ENCODE measurements at places on chromosomes 13 and 19.

- no peak for DNase-seq
These were observed 66.5 kb downstream of the SIAH3 start for GRCh38 chr13:45784755-45785675.

GRCh38 chr13:98650396-98651107, 73.6 kb upstream of the STK24 start:
- no peak for DNase-seq

GRCh38 chr13:27977476-27978300, 8.6 kb upstream of the CDX2 start:
- DNase-seq: no peak

DNA sequence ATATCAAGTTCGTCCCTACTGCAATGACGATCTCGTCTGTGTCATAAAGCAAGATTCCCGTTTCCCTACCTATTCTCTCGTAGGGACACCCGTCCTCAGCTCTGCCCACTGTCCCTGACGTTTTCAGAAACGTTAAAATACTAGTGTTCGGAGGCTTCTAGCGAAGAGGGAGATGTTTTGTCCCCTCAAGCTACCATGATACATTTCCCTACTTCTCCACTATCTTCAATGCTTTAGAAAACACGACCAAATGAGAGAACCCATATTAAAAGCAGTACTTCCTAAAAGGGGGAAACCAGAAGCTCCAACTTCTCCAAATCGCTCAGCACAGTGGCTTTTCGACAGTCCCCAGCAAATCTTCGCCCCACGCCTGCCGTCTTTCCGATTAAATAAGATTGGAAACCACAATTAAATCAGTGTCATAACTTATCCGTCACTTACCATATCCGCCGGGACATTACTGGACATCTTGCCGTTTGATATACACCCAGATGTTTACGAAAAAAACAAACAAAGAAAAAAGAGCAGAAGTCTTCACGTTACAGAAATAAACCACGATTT, 1.3 kb downstream of the UBL3 start:
- DNase-seq: no peak

- DNase-seq: no peak
These were observed 4.7 kb downstream of the PNMA8A start for GRCh38 chr19:46466536-46467196.

- DNase-seq: no peak
These were observed 119.1 kb downstream of the KLF12 start for GRCh38 chr13:74015137-74015536.

GRCh38 chr13:25657157-25657556, 285.4 kb downstream of the ATP8A2 start:
- no peak for DNase-seq

DNA sequence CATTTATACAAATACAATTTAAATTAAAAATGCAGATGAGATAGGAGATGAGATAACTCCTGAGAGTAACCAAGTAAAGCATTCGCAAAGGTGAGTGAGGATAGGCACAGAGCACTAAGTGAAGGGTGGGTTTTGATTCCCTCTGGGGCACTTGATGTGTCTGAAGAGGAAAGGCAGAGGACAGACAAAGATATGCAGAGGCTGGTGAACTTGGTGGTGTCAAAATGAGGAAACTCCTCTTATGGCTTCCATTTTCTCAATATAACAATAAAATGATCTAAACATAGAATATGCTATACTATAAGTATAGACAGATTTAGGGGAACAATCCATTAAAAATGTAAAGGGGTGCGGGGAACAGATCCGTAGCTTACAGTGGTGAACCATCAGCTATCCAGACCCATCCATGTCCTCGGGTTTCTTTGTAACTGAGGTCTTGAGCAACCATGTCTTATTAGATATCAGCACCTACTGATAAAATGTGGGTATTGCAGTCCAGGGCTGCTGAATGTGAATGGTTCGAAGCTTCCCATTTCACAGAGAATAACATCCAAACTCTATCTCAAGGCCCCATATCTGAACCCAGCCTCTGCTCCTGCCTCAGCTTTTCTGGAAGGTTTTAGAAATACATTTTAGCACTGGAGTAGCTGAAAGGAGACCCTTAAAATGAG, 73.9 kb upstream of the SLC10A2 start:
- DNase-seq: no peak

- DNase-seq: no peak
These were observed 261.8 kb downstream of the DLEU7 start for GRCh38 chr13:50581586-50582196.

- DNase-seq: no peak
These were observed 44.9 kb downstream of the ZNF823 start for GRCh38 chr19:11693505-11694499.

- no peak for DNase-seq
These were observed 940.4 kb upstream of the SLC10A2 start for GRCh38 chr13:104006625-104007075.

DNA sequence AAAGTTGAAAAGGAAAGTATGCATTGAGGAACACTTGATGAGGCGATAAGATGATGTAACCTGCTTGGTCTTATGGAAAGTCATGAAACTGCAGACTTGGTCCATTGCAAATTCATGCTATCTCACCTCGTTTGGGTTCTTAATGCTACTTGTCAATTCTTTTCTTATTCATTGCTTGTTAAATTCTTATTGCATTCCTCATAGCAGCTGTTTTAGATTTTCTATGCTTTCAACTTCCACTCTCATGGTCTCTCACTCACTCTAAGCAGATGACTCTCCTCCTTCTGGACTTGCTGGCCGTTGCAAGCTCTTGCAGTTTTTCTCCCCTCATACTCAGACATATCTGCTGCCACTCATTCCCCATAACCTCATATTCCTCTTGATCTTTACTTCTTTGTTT, 67.8 kb upstream of the CSNK1A1L start:
- DNase-seq: no peak

DNA sequence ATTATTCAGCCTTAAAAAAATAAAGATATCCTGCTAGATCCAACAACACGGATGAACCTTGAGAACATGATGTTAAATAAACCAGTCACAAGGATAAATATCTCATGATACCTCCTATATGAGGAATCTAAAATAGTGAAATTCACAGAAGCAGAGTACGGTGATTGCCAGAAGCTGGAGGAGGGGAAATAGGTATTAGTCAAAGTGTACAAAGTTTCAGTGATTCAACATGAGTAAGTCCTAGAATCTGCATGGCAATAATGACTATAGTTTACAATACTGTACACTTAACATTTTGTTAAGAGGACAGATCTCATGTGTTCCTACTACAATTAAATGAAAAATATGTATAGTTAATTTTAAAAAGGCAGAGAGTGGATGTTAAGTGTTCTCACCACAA, 206.6 kb upstream of the SLC10A2 start:
- no peak for DNase-seq

GRCh38 chr13:29490561-29490885, 105.0 kb downstream of the SLC7A1 start:
- DNase-seq: no peak

GRCh38 chr19:17391371-17392151, 2.4 kb downstream of the CCDC194 start:
- DNase-seq: no peak

GRCh38 chr13:26784704-26785639, 24.4 kb upstream of the GPR12 start:
- DNase-seq: no peak

GRCh38 chr13:28659621-28659970, 666 bp downstream of the POMP start:
- DNase-seq: no peak

DNA sequence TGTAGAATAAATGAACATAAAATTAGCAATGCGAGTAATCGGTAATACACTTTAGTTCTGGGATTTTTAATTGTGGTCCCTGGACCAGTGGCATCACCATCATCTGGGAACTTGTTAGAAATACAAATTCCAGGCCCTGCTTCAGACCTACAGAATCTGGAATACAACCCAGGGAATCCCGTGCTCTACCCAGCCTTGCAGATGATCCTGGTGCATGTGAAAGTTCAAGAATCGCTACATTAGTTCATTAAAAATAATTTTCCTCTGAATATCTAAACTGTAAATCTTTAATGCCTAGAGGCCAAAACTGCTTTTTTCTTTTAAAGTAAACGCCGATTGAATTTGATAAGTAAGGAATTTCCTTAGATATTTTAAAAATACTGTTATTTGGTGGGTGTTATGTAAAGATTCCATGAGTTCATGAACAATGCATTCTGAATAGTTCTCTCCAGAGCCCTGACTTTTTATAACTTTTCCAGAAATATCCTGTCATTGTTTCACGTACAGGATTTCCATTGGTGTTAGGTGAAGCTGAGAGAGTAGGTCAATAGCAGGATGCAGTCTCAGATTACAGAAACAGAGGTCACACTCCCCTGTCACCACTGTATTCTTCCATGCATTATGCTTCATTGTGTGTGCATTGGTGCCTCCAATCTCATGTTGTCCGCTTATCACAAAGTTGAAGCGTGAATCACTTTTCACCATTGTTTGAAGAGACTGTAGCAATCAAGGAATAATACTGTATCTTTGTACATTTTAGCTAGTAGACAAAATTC, 596.5 kb upstream of the KLF12 start:
- DNase-seq: no peak

DNA sequence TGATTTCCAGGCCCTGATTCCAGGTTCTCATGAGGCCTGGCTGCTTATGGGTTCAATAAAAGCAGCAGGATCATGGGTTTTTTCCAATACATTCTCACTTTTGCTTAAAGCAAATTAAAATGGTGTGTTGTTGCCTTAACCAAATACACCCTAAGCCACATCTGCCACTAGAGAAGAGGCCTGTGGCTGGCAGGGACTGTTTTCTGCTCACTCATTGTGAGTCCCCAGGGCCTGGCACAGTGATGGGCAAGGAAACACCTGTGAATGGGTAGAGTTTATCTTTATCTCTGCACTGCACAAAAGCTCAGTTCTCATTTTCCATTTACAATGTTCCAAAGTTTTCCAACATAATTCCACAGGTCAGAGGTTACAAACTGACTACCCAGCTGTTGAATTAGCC, 726.0 kb downstream of the UQCRFS1 start:
- no peak for DNase-seq

- DNase-seq: no peak
These were observed 187.4 kb downstream of the SUCLA2 start for GRCh38 chr13:47813718-47814117.

- no peak for DNase-seq
These were observed 160.9 kb downstream of the TBC1D4 start for GRCh38 chr13:75321084-75321483.

GRCh38 chr13:75216038-75216437, 265.9 kb downstream of the TBC1D4 start:
- no peak for DNase-seq

DNA sequence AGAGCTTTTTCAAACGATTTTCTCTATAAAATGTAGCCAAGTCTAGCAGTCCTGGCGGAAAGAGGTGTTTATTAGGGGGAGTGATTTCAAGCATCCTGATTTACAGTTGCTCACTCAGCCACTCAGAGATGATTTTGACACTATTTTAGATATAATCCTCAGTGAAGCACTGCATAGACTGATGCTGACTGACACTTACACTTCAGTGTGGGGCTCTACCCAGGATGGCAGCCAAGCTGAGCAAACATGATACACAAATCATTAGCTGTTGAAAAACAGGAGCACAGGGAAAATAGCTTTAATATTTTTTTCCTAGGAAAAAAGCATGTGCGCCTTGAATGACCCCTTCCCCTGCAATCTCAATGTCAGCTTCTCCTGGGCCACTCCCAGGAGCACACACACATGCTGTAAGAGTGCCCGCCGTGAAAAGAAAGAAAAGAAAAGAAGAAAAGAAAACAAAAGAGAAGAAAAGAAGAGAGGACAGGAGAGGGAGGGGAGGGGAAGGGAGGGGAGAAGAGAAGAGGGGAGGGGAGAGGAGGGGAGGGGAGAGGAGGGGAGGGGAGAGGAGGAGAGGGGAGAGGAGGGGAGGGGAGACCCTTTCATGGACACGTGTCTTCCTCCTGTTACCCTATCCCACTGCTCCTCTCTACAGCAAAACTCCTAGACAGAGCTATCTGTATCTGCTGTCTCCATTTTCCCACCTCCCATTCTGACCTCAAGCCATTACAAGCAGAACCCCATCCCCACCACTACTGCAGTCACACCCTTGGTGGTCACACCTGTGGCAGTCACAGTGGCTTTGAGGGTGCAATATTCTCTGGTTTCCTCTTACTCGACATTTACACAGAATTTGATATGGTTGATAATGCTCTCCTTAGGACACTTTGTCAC, 36.4 kb downstream of the RCBTB2 start:
- no peak for DNase-seq

DNA sequence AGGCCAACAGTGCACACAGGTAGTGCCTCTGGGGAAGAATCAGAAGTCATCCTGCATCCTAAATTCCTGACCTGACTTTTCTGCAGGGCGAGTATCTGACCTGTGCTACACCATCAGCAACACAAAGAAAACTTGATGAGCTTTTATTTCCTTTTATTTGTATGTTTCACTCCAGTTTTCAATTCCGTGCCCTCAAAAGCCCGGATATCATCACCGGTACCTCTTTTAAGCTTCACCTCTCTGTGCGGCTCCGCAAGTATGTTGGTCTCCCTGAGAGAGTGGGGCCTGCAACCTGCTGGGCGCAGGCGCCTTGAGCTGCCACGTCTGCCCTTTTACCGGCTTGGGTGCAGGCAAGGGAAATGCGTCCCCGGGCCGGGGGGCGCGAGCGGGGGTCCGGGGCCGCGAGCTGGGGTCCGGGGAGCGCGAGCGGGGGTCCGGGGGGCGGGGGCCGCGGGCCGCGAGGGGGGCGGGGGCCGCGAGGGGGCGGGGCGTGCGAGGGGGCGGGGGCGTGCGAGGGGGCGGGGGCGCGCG, 4.3 kb upstream of the DUXA start:
- DNase-seq: no peak

DNA sequence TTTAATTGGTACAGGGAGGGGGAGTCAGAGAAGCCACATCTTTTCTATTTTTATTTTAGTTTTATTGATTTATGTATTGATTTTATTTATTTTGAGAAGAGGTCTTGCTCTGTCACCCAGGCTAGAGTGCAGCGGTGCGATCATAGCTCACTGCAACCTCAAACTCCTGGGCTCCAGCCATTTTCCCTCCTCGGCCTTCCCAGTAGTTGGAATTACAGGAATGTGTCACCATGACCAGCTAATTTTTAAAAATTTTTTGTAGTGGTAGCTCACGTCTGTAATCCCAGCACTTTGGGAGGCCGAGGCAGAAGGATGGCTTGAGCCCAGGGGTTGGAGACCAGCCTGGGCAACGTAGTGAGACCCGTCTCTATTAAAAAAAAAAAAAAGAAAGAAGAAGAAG, 4.1 kb downstream of the IL27RA start:
- DNase-seq: no peak

DNA sequence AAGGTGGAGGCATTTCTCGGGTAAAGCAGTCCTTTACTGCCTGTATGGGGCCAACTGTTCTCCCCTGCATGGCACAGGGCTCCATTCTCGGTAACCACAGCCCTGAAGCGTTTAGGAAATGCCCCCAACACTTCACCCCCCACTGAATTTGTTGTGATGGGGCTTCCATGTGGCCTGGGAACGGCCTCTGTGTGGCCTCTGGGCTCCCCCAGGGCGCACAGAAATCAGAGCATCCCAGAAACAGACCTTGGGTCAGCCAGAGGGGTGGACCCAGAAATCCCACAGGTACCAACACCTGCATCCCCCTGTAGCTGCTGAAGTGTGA, 153.7 kb upstream of the VSTM2B start:
- DNase-seq: no peak

GRCh38 chr13:113901231-113901630, 37.4 kb upstream of the GAS6 start:
- DNase-seq: no peak
